ENCODE measurements at places on chromosomes 1 and 21.

DNA sequence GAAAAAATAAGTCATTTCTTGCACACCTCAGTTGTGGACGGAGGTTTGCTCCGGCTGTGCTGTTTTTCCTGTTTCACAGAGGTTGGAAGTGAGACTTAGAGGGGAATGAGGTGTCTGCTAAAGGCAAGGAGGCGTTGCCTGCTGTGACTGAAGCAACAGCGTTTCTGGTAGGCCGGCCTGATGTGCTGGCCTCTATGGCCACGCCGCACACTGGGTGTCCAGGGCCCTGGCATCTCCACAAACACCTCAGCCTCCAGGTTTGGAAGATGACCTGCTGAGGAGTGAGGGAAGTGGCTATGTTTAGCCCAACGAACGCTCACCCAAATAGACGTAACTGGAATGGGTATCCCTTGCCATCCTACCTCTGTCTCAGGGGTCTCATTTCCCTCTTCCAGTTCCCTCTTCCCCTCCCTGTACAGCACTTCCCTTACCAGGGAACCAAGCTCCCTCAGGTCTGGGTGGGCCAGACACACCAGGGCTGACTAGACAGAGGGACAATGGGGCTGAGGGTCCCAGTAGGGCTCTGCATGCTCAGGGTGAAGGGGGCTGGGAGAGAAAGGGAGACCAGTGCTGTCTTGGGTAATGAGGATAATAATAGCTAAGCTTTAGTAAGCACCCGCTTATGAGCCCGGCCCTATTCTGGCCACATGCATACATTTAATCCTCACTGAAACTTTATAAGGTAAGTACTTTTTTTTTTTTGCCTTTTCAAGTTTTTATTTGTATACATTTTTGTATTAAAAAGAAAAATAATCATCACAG is 11.9 kb downstream of the CACNA1S start:
- DNase-seq: no peak

DNA sequence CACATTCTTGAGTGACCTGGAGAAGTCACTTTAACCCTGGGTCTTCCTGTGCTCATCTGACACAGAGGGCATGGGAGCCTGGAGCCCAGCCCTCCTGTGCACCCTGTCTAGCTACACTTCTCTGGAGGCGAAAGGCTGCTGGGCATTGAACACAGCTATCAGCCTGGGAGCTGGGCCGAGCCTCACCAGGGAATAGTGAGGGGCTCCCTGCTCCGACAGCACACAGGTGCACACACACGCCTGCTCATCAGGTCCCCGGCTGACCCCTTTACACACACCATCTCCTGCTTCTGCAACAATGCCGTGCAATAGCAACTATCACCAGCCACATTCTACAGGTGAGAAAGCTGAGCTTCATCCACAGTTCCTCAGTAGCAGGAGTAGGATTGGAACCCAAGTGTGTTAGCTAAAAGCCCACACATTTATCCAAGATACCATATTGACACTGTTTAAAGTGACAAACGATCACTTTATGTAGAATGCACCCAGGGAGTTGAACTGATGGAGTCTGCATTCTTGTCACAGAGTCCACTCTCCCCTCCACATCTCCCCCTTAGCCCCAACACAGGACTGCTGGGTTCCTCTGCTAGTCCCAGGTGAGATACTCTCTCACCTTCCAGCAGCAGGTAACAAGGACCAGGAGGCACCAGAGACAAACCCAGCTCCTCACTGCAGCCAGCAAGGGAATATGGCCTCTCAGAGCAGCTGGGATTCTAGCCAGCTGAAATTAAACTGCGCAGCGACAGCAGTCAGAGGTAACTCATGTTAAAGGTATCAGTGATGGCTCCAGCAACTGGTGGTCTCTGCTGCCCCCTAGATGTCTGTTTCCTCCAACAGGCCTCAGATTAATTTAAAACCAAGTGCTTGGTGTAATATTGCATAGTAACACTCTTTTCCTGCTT is 18.3 kb upstream of the CAPN8 start:
- DNase-seq: peak; percentile 69

DNA sequence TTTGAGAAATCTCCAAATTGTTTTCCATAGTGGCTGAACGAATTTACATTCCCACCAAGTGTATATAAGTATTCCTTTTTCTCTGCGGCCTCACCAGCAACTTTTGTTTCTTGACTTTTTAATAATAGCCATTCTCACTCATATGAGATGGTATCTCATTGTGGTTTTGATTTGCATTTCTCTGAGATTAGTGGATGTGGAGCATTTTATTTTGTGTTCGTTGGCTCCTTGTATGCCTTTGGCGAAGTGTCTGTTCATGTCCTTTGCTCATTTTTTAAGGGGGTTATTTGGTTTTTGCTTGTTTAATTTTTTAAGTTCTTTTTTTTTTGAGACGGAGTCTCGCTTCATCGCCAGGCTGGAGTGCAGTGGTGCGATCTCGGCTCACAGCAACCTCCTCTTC is 45.1 kb upstream of the MPC2 start:
- no peak for DNase-seq

DNA sequence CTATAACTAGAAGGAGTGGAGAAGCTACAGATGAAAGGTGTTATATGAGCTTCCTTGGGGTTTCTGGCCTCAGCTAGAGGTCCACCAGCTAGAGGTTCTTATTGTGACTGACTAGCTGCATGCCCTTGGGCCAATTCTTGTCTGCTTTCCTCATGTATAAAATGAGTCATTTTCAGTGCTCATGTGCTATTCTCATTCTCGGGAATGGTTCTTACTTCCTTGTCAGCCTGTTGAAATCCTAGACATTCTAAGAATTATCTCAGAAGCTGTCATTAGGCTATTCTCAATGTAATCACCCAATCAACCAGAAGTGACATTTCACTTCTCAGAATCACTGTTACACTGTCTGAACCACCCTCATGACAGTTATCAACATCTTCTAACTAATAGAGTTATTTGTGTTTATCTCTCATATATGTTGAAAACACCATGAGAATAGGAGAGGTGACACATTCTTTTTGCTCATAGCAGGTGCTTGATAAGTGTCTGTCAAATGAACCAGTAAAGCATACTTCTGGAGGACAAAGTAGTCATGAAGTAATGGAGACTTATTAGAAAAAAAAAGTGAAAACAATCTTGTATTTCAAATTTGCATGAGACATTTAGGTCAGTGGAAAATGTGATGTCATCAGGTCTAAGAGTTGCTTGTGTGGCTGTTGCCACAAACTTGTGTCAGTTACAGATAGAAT is 122.8 kb upstream of the IVNS1ABP start:
- DNase-seq: peak; percentile 62

- DNase-seq: no peak
These were observed 37.9 kb downstream of the CDK18 start for GRCh38 chr1:205542367-205542766.

- no peak for DNase-seq
These were observed 71.0 kb downstream of the COLGALT2 start for GRCh38 chr1:183966487-183966886.

- DNase-seq: peak; percentile 85
These were observed 27.0 kb upstream of the PPP1R15B start for GRCh38 chr1:204438628-204439027.

DNA sequence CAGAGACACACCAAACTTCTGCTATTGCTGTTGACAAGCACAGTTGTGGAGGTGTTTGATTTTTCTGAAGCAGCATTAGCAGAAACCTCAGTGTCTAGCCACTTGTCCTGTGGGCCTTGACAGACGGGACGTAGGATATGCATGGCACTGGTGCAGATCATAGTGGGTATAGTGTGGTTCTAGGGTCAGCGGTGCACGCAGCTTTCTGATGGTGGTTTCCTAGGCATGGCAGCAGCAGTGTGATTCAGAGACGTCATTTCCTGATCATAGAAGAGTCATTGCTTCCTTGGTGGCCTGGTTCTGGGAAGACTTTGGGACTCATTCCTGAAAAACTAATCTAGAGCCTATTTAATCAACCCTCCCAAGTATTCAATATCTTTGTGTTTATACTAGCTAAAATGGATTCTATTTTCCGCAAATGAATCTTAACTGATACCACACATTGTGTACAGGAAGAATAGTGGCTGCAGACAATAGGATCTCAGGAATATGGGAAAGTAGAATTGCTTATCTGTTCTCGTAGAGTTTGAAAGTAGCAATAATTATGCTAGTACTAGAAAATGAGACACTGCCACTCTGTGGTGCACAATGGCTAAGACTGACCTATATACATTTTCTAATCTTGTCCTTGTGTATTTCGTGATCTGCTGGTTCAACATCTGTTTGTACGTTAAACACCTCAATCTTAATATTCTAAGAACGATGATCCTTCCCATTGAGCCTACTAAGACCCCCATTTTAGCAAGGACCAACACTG is 2.8 kb upstream of the USP1 start:
- no peak for DNase-seq

DNA sequence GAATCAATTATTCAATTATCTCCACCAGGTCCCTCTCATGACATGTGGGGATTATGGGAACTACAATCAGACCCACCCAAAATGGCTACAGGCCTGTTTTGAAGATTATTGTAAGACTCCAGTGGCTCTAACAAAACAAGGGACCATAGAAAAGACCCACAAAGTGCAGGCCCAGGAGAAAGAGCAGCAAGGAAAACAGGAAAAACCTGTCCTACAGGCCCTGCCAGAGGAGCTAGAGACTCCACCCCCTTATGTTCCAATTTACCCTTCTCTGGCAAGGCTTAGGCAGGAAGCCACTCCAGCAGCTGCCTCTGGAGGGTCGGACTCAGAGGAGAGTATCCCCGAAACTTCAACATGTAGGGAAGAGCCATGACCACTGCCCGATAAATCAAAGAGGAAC is 96.5 kb downstream of the LIPI start:
- no peak for DNase-seq

GRCh38 chr1:113940365-113941244 is 11.5 kb downstream of the HIPK1 start:
- no peak for DNase-seq

GRCh38 chr1:224703702-224704101 is 87.6 kb downstream of the CNIH3 start:
- DNase-seq: no peak

- no peak for DNase-seq
These were observed 205.8 kb downstream of the SLC45A1 start for GRCh38 chr1:8523666-8524206.
